GM10248 (cell line): ENCODE measurements at places on chromosomes 3 and 15.

DNA sequence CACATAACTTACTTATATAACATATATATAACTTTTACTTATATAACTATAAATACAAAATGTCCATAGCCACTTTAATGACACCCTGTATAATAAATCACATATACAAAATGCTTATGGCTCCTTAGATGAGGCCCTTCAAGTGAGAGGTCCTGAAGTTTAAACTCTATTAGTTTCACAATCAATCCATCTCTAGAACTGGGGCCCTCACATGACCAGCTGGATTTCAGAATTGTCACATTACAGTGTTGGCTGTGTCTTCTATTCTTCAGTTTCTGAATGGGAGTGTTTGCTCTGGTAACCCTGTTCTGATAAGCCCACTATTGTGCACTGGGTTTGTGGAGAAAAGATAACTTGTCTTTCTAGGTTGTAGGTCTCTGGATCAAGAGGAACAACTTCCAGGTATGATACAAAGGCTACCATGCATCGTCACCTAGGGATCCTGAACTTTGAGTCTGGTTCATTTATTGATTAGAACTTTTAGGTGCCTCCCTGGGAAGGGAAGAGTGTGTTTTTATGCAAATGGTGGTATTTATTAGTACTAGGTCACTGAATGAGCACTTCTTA, 107.9 kb downstream of the DNAH12 start:
- no peak for DNase-seq

GRCh38 chr15:77461486-77461885, 40.8 kb downstream of the HMG20A start:
- no peak for DNase-seq

GRCh38 chr15:41161336-41161735, 45.3 kb upstream of the INO80 start:
- no peak for DNase-seq

- no peak for DNase-seq
Measured at GRCh38 chr15:74458473-74458872, 2.5 kb downstream of the UBL7 start.
